ENCODE measurements at places on chromosomes 7 and 10.

- no peak for DNase-seq
Observed at GRCh38 chr10:64798297-64798696, 1277.1 kb downstream of the REEP3 start.

- no peak for DNase-seq
Observed at GRCh38 chr10:21509341-21510240, 15.9 kb downstream of the SKIDA1 start.

DNA sequence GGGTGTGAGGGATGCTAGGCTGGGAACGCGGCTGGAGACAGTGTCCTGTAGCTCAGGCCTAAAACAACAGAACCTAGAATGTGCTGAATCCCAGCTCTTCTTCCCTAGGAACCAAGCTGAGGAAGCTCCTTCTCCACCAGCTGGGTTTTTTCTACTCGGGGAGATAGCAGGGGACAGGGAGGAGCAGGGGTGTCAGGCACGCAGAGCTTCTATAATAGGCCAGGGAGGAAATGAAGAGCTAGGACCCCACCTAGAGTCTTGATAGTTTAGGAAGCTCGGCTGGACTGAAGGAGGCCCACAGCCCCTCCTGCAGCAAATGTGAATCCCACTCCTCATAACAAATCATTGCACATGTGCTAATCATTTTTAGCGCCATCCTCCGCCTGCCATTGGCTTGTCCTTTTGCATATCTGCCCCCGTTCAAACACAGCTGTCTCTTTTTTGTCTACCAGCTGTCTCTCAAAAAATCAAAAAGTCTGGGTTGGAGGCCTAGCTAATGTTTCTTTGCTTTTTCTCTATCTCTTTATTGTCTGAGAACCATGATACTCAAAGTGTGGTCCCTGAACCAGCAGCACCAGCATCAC lies 24.1 kb upstream of the FAM180A start:
- no peak for DNase-seq

DNA sequence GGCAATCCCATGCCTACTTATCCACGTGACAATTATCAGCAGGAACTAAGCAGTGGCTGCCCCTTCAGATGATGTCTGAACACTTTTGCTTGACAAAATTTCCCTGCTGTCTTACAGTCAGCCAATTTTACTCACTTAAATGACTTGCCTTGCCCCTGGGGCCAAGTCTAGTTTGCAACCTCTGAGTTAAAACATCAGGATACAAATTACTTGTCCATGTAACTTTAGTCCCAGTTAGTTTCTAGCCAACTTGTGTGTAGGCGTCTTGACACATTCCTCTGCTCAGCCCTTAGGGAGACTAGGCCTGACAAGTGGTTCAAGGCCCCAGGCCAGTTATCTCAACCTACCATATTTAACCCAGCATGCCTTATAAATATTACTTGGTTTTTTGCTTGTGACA lies 11.6 kb upstream of the TYSND1 start:
- DNase-seq: no peak

GRCh38 chr7:106075937-106076336 lies 36.2 kb downstream of the SYPL1 start:
- DNase-seq: no peak

DNA sequence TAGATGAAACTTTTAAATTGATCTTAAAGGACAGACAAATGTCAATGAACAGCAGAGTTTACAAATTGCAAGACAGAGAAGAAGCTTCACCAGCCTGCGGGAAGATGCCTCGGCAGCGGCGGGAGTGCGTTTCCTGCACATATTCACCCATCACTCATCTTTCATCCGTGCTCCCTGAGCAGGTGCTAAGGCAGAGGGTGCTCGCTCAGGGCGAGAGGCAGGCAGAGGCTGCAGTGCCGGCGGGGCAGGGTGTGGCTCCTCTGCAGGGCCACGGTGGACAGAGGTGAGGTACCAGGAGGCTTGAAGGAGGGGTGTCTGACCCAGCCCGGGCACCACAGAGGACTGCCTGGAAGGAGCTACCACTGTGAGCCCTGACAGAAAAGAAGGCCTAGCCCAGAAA lies 155.2 kb upstream of the PPP2R2D start:
- DNase-seq: no peak

- no peak for DNase-seq
Observed at GRCh38 chr7:20510573-20510900, 104.9 kb upstream of the ABCB5 start.

DNA sequence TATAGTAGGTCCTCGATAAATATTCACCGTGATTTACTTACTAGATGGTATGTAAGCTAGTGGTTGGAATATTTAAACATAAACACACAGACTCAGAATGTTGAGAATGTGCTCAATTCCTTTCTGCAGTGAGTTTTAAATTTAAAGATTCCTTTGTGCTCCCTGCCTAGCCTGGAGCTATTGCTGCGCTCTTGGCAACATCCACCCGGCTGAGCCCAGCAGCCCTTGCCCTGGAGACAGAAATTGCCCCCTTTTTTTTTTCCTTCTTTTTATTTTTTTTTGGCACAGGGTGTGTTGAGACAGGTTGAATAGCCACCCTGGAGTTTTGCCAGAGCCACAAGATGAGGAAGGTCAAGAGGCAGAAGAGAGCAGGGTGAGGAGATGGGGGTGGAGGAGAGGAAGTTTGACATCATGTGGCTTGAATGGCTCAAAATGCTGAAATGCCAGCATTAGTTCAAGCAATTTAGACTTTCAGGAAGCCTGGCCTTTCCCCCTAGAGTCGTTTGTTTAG lies 180.8 kb downstream of the PRKCQ start:
- no peak for DNase-seq

DNA sequence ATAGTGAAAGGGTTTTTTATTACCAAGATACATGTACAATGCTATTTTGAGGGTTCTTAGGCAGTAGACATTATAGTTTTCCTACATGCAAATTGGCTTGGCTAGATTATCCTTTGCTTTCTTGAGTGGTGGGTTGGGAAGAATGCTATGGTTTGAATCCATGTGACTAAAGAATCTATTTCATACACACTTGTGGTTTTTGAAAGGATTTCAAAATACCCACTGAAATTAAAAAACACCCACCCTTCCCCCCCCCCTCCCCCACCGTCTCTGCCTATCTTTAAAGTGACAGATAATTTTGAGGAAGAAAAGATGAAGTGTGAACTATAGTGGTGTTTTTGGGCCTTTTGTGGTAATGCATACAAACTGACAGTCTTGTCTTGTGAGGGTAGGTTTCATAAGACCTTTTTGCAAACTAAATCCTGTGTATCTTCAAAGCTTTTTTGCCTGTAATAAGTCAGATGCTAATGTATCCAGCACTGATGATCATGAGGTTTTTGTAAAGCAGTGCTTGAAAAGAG lies 90.9 kb downstream of the TPST1 start:
- no peak for DNase-seq

GRCh38 chr7:7569081-7569527 lies 2.4 kb downstream of the MIOS start:
- no peak for DNase-seq

Measured in stimulated activated CD8-positive, alpha-beta memory T cell treated with anti-CD3 and anti-CD28 coated beads, Interleukin-15, amount 100 ng/mL, for 1 hour (primary cell).